Caco-2 (cell line): ENCODE measurements at places on chromosomes 4 and X. TPM values are rescaled to one million over a fixed set of nuclear protein-coding genes. Genes with fewer than 3 reads are reported as not detected.

GRCh38 chr4:65918872-65919271, 248.6 kb upstream of the EPHA5 start:
- no peaks in the 10 kb centered on the region for H3K36me3 ChIP-seq
- H3K27ac ChIP-seq = no peak overlapping the region
- H3K4me1 ChIP-seq = no peaks in the 10 kb centered on the region
- no peak overlapping the region for H3K4me3 ChIP-seq

DNA sequence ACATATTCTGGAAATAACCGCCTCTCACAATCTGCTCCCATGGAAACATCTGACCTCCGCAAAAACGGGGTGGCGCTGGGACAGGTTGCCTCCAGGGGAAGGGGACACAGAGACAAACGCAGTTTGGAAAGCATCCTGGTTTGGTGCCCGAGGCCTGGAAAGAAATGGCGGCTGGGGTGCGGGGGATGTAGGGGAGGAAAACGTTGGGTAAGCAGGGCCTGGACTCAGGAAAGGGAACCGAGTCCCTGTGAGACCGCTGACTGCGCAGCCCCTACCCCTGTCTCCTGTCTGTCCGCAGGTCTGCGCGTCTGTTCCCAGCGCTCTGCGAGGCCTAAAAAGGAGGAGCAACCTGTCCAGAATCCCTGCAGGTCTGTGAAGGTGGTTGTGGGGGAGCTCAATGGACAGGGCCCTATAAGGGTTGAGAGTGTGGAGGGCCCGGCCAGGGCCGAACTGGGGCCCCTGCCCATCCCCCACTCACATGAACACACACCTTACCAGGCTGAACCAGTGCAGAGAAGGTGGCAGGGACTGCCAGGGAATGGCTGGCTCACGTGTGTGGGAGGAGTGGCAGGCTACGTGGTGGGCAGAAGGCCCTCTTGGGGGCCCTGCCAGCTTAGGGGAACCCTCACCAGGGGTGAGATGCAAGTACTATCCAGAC, 672 bp downstream of the TCEAL3 start:
- no peak for DNase-seq
- H3K27ac ChIP-seq = no peak overlapping the region
- H3K4me1 ChIP-seq = no peaks in the 10 kb centered on the region
- no peaks in the 10 kb centered on the region for H3K36me3 ChIP-seq

DNA sequence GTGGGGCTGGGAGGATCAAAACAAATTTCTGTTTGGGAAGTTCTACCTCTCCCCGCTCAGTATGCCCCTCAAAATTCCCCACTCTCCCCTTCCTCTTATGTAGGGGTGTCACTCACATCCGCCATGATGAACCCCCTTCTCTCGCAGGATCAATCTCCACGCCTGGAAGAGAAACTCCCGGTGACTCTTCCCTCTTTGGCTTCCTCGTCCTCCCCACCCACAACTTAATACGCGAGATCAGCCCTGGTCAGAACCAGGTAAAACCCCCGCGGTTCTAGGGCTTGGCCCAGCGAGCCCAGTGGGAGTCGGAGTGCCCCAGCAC, 427 bp downstream of the LAMTOR3 start:
- no peak for DNase-seq
- H3K4me1 ChIP-seq = peaks cover 10% of the 10 kb centered on the region; the same call in 1 of the 2 replicates
- no peaks in the 10 kb centered on the region for H3K27me3 ChIP-seq
- H3K4me3 ChIP-seq = peak overlapping the region; percentile 78

DNA sequence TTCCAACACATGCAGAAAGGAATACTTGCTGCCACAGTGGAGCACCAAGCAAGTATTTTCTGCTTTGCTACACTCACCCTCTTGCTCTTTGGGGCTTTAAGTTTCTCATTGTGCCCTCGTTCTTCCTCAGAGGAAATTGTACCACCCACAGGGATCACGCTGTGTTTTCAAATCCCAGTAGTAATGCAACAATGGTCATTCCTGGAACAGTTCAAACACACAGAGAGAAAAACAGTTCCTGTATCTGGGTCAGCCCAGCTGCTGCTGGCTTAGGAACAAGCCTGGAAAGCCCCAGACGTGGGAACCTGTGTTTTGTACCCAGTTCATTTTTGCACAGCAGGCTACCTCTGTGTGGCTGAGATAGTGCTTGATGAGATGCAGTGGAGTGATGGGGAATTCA, 907.8 kb downstream of the STPG2 start:
- DNase-seq = no peak
- H3K4me3 ChIP-seq = no peak overlapping the region
- no peaks in the 10 kb centered on the region for H3K4me1 ChIP-seq
- no peaks in the 10 kb centered on the region for H3K36me3 ChIP-seq

DNA sequence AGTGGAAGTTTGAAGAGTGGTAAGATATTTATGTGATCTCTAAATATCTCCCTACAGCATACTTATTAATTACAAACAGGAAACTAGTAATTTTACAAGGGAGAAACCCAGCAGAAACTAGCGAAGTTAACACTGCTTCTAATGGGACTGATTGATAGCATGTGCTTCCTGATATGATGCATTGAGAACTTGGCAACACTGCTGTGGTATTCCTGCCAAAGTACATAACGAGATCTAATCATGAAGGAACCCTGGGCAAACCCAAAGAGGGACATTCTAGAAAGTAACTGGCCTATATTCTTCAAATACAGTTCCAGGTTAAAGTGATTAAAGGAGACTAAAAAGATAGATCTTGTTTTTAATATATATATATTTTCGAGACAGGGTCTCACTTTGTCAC, 4.6 kb upstream of the GPR34 start:
- no peaks in the 10 kb centered on the region for H3K36me3 ChIP-seq
- DNase-seq = no peak
- no peak overlapping the region for H3K27ac ChIP-seq
- no peak overlapping the region for H3K4me3 ChIP-seq
- no peaks in the 10 kb centered on the region for H3K4me1 ChIP-seq

DNA sequence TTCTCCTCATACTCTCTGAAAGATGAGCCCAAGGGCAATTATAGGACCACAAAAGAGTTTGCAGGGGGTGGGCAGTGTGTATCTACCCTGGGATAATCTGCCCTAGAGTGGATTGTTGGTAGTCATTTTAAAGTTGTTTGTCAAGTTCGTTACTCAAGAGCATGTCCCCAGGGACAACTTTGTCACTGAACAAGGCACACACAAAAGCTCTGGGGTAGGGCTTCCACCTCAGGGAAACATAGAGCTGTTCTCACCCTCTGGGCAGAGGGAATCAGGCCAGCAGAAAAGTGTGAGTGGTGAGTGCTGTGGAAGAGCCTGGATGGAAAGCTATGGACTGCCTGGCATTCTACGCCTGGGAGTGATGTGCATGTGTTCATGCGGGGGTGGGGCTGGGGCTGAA, 23.3 kb upstream of the LEF1 start:
- H3K4me3 ChIP-seq = no peak overlapping the region
- no peak for DNase-seq
- H3K36me3 ChIP-seq = no peaks in the 10 kb centered on the region
- H3K27ac ChIP-seq = no peak overlapping the region
- H3K27me3 ChIP-seq = no peaks in the 10 kb centered on the region
- no peaks in the 10 kb centered on the region; the same call in 1 of the 2 replicates for H3K4me1 ChIP-seq

DNA sequence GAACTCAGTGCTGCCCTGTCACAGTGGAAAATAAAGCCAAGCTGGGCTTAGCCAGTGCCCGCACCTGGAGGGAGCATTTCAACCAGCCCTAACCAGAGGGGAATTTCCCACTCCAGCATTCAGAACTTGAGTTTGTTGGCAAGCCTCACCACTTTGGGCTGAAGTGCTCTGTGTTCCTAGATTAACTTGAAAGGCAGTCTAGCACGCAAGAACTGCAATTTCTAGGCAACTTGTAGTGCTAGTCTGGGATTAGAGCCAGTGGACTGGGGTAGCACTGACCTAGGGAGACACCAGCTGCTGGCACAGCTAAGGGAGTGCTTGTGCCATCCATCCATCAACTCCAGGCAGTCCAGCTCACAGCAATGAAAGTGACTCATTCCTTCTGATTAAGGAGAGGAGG, 1060.6 kb upstream of the GRID2 start:
- H3K4me1 ChIP-seq = peaks cover 1% of the 10 kb centered on the region; the same call in 1 of the 2 replicates
- no peak for DNase-seq
- no peak overlapping the region for H3K4me3 ChIP-seq
- no peaks in the 10 kb centered on the region for H3K27me3 ChIP-seq
- no peak overlapping the region for H3K27ac ChIP-seq
- H3K36me3 ChIP-seq = no peaks in the 10 kb centered on the region

DNA sequence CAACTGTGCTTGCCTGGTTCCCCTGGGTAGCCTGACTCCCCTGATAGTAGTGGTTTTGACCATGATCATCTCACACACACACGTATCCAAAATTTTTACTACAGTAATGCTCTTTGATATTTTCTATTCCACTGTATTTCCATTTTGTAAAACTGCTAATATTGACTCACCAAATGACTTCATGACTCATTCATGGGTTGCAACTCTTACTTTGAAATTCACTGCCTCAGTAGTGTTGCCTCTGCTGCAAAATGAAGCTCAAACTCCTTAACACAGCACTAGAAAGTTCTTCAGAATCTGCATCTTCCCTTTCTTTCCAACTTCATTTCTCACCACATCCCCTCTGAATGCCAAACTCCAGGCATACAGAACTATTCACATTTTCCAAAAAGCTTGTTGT, 20.3 kb downstream of the QRFPR start:
- H3K27me3 ChIP-seq = no peaks in the 10 kb centered on the region
- H3K36me3 ChIP-seq = no peaks in the 10 kb centered on the region
- no peak overlapping the region for H3K27ac ChIP-seq
- H3K4me1 ChIP-seq = no peaks in the 10 kb centered on the region
- DNase-seq = no peak

GRCh38 chr4:169167957-169168858, 102.5 kb downstream of the SH3RF1 start:
- no peaks in the 10 kb centered on the region for H3K27me3 ChIP-seq
- H3K4me1 ChIP-seq = 0 out of 2 replicates have a peak, but pooled peaks cover 3% of the 10 kb centered on the region
- H3K36me3 ChIP-seq = no peaks in the 10 kb centered on the region; the same call in 1 of the 2 replicates
- H3K4me3 ChIP-seq = no peak overlapping the region
- DNase-seq = no peak
- no peak overlapping the region for H3K27ac ChIP-seq

Gene NSUN7
- 18.5 and 19.6 TPM in 2 replicates for total RNA-seq

Gene AGTR2
- total RNA-seq = not detected in 2 replicates

Gene SYP
- 18.3 and 23.3 TPM in 2 replicates for total RNA-seq

Gene SPANXA2
- not detected in 2 replicates for total RNA-seq
